Stimulated activated CD4-positive, alpha-beta T cell treated with anti-CD3 and anti-CD28 coated beads, Interleukin-4, amount 100 ng/mL, for 24 hours (primary cell): ENCODE measurements at places on chromosomes 3 and 15.

- no peak for DNase-seq
These were observed 57.1 kb upstream of the GK5 start for GRCh38 chr3:142282503-142282902.

GRCh38 chr3:190560013-190560895, 46.4 kb downstream of the IL1RAP start:
- no peak for DNase-seq

DNA sequence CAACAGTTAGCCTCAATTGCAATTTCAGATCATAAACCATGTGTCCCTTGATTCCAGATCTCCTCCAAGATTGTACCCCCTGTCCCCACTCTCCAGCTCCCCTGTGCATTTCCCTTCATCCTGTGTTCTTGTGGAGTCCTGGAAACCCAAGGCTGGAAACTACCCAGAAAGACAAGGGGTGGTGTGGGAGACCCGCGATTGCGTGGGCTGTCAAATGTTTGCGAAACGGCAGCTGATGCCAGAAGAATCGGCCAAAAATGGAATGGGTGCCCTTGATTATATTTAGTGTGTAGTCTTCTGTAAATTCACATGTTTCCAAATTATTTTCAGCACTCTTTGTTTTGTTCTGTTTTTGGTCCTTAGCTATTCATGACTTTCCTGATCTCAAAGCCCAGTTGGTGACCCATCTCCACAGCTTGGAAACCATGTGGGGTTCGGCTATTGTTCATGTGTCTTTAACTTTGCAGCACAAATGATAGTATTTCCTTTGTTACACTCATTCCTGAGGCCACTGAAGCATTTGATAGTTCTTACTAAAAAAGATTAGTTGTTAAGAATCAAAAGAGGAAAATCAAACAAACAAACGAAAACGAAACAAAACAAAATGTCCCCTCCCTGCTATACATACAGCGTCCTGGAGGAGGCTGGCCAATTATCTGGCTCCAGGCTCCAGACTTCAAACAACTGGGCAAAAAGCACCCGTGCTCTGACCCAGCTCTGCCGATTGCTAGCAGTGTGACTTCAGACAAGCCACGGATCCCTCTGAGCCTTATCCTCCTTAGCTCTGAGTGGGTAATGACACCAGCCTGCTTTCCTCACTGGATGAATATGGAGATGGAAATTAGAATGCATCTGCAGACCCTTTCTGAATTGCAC, 120.9 kb downstream of the CACNA2D3 start:
- no peak for DNase-seq

DNA sequence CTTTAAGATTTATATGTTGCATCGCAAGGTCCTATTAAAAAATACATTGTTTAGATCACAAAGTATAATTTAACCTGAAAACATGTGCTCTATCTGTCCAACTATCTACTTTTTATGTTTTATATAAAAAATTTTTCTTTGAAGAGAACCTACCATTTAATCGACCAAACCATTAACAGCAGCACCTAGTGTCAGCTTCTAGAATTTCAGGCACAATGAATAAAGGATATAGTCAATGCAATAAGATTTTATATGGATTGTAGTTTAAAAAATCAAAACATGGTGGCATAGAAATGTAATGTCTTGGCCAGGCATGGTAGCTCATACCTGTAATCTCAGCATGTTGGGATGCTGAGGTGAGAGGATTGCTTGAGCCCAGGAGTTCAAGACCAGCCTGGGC, 313.7 kb downstream of the GAP43 start:
- no peak for DNase-seq

- DNase-seq: no peak
These were observed 28.3 kb downstream of the ST8SIA2 start for GRCh38 chr15:92421976-92422375.

DNA sequence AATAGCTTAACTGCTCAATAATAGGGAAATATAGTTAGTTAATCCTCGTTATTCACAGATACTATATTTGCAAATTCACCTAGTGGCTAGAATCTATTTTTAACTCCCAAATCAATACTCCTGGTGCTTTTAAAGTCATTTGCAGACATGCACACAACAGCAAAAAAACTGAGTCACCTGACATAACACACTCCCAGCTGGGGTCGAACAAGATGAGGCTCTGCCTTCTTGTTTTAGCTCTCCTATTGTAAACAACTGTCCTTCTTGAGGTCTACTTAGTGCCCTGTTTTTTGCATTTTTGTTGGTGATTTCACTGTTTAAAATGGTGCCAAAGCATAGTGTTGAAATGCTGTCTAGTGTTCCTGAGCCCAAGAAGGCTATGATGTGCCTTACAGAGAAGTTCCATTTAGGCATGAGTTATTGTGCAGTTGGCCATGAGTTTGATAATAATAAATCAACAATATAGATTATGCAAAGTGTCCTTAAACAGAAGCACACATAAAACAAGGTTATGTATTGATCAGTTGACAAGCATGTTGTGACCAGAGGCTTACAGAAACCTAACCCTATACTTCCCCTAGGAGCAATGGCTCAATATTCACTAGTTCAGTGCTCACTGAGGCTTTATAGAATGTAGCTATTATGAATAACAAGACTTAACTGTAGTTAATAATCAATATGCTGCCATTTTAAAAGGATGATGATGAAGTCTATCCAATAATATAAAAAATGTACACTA, 18.6 kb downstream of the MAP3K13 start:
- no peak for DNase-seq

DNA sequence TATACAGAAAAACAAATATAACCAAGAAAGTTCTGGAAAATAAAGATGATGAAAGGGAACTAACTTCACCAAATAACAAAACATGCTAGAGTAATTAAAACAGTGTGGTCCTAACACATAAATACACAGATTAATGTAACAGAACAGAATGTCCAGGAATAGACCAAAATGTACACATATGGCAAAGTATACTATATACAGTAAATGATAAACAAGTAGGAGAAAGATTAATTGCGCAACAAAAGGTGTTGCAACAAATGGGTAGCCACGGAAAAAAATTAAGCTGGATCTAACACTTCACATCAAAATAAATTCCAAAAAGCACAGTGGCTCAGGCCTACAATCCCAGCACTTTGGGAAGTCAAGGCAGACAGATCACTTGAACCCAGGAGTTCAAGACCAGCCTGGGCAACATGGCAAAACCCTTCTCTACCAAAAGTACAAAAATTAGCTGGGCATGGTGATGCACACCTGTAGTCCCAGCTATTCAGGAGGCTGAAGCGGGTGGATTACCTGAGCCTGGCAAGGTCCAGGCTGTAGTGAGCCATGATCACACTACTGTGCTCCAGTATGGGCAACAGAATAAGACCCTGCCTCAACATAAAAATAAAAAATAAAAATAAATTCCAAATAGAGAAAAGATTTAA, 19.8 kb downstream of the SCAP start:
- no peak for DNase-seq

GRCh38 chr3:153757839-153758238, 363.4 kb upstream of the ARHGEF26 start:
- no peak for DNase-seq

DNA sequence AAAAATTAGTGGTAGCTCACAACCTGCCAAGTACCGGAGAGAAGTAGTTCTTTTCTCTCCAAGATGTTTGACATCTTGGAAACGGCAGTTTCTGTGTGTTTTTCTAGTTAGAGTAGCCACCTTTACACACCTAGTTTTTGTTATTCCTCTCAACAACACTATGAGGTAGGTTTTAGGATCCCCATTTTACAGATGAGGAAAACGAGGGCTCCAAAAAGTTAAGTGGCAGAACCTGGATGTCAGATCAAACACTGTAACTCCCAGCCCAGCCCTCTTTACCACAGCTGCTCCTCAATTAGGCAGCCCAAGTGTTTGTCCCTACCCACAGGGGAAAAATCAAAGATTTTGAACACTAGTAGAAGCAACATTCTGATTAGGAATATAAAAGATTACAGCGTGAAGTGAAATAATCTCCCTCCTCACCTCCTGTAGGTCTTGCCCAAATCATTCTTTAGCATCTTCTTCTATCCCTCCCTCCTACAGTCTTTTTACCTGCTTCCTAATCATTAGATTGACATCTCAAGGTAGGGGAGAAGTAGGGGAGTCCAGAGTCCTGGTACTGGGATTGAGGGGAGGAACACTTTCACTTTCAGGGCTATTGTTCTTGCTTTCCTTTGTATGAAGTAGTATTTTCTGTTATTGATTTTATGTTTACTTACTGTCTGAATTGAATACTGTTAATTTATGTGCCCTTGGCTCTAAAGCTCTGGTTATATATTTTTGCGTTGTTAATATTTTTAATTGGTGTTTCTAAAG, 142.6 kb downstream of the CMSS1 start:
- DNase-seq: no peak

DNA sequence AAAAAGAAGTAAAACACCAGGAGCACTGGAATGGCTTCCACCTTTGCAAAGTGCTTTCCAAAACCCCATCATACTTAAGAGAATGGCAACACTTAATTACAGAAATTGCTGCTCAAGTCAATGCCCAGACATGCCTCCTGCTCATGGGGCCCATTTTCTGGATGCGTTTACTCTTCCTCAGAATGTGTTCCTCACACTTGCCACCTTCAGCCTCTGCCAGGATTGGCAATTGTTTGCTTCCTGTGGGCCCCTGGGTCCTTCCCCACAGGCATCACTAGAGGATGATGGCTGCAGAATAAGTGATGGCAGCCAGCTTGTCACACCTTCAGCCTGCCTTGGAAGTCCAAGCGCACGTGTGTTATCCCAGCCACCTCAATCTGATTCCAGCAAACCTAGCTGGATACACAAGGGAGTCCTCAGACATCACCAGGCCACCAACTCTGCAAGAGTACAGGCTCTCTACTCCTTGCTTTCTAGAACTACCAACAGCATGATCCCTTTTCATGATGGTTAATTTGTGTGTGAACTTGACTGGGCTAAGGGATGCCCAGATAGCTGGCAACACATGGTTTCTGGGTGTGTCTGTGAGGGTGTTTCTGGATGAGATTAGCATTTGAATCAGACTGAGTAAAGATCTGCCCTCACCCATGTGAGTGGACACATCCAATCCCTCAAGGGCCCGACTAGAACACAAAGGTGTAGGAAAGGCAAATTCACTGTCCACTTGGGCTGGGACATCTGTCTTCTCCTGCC, 4.9 kb upstream of the NUP210 start:
- DNase-seq: no peak

DNA sequence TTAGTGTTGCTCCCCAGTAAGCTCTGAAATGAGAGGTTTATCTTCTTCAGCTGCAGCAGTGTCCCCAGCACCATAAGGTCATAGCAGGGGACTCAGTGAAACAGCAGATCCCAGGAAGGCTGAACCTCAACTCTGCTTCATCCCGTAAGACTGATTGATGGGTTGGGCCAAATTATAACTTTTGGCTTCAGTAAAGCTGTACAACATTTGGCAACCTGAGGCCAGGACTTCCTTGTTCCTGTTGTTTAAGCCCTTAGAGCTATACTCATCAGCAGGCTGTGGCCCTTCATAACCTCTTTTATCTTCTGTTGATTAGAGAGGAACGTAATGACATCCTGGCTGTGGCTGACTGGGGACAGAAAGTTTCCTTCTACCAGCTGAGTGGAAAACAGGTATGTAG, 29.0 kb downstream of the IFT122 start:
- DNase-seq: no peak

GRCh38 chr15:25635191-25635590, 196.4 kb upstream of the UBE3A start:
- no peak for DNase-seq

DNA sequence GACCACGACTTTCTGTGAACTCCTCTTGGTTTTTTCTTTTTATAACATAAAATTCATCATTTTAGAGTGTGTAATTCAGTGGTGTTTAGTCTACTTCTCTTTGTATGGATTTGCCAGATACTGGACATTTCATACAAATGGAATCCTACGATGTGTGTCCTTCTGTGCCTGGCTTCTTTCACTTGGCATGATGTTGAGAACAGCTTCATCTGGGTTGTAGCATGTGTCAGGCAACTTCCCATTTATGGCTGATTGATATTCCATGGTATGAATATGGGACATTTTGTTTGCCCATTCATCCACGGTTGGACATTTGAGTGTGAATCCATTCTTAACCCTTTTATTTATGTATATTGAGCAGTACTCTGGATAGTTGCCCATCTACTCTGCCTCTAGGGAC, 82.7 kb upstream of the KLF13 start:
- no peak for DNase-seq

DNA sequence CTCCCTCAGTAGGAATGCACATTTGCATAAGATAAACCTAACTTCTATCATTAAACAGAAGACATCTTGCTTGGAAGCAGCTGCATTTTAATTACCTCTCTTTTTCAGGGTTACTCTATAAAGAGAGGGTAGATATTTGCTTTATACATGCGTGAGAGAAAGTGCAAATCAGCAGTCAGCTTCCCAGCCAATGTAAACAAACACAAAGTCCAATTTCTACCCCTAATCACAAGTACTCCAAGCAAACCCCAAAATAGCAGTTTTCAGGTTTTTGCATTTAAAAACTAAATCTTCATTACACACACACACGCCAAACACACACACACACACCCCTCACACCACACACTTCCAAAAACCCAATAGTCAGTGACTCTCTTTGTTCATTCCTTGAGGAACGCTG, 303.9 kb upstream of the ALCAM start:
- DNase-seq: no peak

DNA sequence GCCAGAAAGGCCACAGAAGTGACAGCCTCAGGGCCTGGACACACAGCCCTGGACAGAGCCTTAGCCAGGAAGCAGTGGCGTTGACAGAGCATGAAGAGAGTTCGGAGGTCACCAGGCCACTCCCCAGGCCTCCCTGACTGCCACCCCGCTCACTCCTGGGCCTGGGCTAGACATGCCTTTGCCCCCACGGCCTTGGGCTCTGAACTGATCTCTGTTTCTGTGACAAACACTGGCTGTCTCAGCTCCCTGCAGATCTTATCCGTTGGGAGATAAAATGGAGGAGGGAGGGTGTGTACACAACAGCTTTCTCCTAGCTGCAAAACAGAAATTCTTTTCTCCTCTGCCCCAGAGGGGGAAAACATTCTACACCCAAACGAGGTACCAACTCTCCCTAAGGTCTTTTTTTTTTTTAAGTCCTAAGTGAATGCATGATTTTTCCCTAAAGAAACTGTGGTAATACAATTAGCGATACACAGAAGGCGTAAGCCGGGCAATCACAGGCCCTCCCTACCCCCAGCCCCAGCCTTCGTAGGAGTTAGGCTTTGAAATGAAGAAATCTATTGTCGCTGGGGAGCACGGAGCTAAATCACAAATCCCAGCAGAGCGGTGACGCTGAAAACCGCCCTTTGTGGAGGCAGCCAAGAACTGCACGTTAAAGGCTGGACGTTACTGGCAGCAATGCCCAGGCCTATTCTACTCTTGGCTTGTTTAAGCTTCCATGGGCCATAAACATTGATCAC, 45.0 kb downstream of the SRGAP3 start:
- DNase-seq: no peak

- DNase-seq: no peak
These were observed 80.2 kb downstream of the SEC22A start for GRCh38 chr3:123281929-123282328.

GRCh38 chr3:103319912-103320311, 885.1 kb downstream of the ZPLD1 start:
- DNase-seq: no peak

- no peak for DNase-seq
These were observed 171.0 kb downstream of the EPHA3 start for GRCh38 chr3:89278302-89279025.
